ENCODE measurements at places on chromosomes 6 and 20. TPM values are rescaled to one million over a fixed set of nuclear protein-coding genes. Genes with fewer than 3 reads are reported as not detected.

DNA sequence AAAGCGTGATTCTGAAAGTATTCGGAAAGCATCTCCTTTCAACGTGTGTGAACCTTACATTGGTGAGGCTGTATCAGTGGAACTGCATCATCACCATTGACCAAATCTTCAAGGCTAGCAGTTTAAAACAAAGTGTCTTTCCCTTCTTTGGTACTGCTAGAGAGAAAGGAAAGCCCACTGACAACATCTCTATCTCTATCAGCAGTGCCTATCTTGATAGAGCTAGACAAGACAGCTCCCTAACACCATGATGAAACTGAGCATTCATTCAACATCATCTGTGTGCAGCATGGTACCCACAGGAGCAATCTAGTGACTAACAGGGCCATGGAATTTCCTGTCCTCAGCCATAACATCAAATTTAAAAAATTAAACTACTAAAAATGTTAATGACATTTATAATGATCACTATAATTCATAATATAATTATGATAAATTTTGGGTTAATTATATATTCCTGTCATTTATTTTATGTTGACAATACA, 31.5 kb upstream of the EDN1 start:
- H3K4me1 ChIP-seq: no peaks in the 10 kb centered on the region
- H3K27ac ChIP-seq: no peak overlapping the region
- no peaks in the 10 kb centered on the region for H3K27me3 ChIP-seq
- H3K36me3 ChIP-seq: no peaks in the 10 kb centered on the region
- no peak overlapping the region for H3K4me3 ChIP-seq

- no peaks in the 10 kb centered on the region for H3K27me3 ChIP-seq
- DNase-seq: no peak
- peaks cover 5% of the 10 kb centered on the region for H3K36me3 ChIP-seq
- H3K27ac ChIP-seq: no peak overlapping the region
- H3K4me1 ChIP-seq: peaks cover 8% of the 10 kb centered on the region
Observed at GRCh38 chr6:160028487-160029275, 59.8 kb downstream of the IGF2R start.

- no peaks in the 10 kb centered on the region for H3K4me1 ChIP-seq
- H3K27me3 ChIP-seq: no peaks in the 10 kb centered on the region
- peak; percentile 63 for DNase-seq
- H3K27ac ChIP-seq: no peak overlapping the region
Observed at GRCh38 chr20:63941282-63942081, 14.7 kb downstream of the UCKL1 start.

The CD24 gene
- total RNA-seq: 330 TPM

GRCh38 chr6:130366107-130367005, 539 bp downstream of the TMEM200A start:
- H3K4me3 ChIP-seq: peak overlapping the region; percentile 86
- H3K27ac ChIP-seq: no peak overlapping the region
- no peaks in the 10 kb centered on the region for H3K4me1 ChIP-seq

GRCh38 chr20:49868538-49868937, 46.8 kb downstream of the SPATA2 start:
- H3K27me3 ChIP-seq: no peaks in the 10 kb centered on the region
- no peak overlapping the region for H3K27ac ChIP-seq
- no peaks in the 10 kb centered on the region for H3K36me3 ChIP-seq
- peaks cover 19% of the 10 kb centered on the region for H3K4me1 ChIP-seq
- no peak for DNase-seq

The SAMD3 gene
- total RNA-seq: 2.0 TPM

DNA sequence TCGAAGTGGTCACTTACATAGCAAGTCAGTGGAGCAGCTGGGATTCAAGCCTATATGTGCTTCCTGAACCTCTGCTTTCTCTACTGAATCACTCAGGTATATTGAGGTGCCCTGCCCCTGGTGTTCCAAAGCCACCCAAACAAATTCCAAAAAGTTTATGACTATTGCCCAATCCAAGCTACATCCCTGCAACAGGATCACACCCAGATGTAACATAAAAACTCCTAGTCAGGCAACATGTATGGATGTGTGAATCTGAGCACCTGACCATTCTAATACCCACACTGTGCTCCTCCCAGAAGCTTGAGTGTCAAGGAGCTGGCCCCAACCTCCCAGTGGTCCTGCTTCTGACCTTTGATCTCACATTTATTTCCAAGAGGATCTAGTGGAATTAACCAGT, 39.5 kb upstream of the SIRPA start:
- DNase-seq: no peak
- H3K27me3 ChIP-seq: no peaks in the 10 kb centered on the region
- peaks cover 18% of the 10 kb centered on the region for H3K4me1 ChIP-seq
- no peaks in the 10 kb centered on the region for H3K36me3 ChIP-seq
- no peak overlapping the region for H3K4me3 ChIP-seq
- H3K27ac ChIP-seq: no peak overlapping the region

GRCh38 chr6:132199343-132199742, 201.9 kb downstream of the MOXD1 start:
- DNase-seq: no peak
- no peaks in the 10 kb centered on the region for H3K36me3 ChIP-seq

- no peak for DNase-seq
- peaks cover 5% of the 10 kb centered on the region for H3K4me1 ChIP-seq
- no peak overlapping the region for H3K4me3 ChIP-seq
- H3K27ac ChIP-seq: no peak overlapping the region
- H3K27me3 ChIP-seq: no peaks in the 10 kb centered on the region
- peaks cover 6% of the 10 kb centered on the region for H3K36me3 ChIP-seq
Observed at GRCh38 chr6:141464490-141464889, 668.2 kb upstream of the GJE1 start.

GRCh38 chr6:111540681-111541025, 57.6 kb upstream of the REV3L start:
- H3K4me1 ChIP-seq: peaks cover 13% of the 10 kb centered on the region
- no peaks in the 10 kb centered on the region for H3K27me3 ChIP-seq
- DNase-seq: no peak
- H3K4me3 ChIP-seq: no peak overlapping the region
- H3K27ac ChIP-seq: no peak overlapping the region
- no peaks in the 10 kb centered on the region for H3K36me3 ChIP-seq

The LMBRD1 gene
- total RNA-seq: 41.1 TPM

The MAPK13 gene
- 0.13 TPM for total RNA-seq

GRCh38 chr6:4138186-4138585, 2.8 kb upstream of the ECI2 start:
- H3K36me3 ChIP-seq: no peaks in the 10 kb centered on the region
- peaks cover 15% of the 10 kb centered on the region for H3K4me1 ChIP-seq

DNA sequence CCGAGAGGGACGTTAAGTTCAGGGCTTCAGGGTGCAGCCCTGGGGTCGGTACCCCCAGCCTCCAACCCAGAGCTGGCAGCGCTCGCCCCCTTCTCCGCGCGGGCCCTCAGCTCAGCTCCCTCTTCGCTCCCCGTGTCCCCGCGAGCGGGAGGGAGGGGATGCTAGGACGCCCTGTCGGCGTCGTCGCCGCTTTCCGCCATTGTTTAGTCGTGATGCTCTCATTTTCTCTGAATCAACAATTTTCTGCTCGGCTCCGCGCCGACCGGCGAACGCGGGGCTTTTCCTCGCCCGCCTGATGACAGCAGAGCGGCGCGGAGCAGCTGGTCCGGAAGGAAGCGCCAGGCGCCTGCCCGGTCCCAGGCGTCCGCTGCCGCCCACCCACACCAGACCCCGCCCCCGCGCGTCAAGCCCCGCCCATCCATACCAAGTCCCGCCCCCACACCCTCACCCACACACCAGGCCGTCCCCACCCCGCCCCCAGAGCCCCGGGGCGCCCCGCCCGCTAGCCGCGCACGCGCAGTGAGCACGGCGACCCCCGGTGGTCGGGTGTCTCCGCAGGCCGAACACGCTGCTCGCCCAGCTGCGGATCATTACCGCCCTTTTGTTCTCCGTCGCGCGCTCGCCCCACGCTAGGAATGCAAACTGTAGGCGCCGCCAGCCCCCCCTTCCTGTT, 50.1 kb upstream of the SLC32A1 start:
- peaks cover 14% of the 10 kb centered on the region for H3K4me1 ChIP-seq
- peak; percentile 86 for DNase-seq
- H3K27me3 ChIP-seq: peaks cover 81% of the 10 kb centered on the region

GRCh38 chr6:168638468-168639271, 197.7 kb downstream of the SMOC2 start:
- H3K27ac ChIP-seq: no peak overlapping the region
- DNase-seq: no peak
- H3K4me1 ChIP-seq: peaks cover 9% of the 10 kb centered on the region
- no peaks in the 10 kb centered on the region for H3K27me3 ChIP-seq
- no peak overlapping the region for H3K4me3 ChIP-seq

The SLC17A2 gene
- total RNA-seq: not detected

GRCh38 chr6:134502614-134503549, 185.0 kb upstream of the SGK1 start:
- no peaks in the 10 kb centered on the region for H3K4me1 ChIP-seq
- DNase-seq: no peak
- H3K36me3 ChIP-seq: no peaks in the 10 kb centered on the region
- H3K27me3 ChIP-seq: no peaks in the 10 kb centered on the region

DNA sequence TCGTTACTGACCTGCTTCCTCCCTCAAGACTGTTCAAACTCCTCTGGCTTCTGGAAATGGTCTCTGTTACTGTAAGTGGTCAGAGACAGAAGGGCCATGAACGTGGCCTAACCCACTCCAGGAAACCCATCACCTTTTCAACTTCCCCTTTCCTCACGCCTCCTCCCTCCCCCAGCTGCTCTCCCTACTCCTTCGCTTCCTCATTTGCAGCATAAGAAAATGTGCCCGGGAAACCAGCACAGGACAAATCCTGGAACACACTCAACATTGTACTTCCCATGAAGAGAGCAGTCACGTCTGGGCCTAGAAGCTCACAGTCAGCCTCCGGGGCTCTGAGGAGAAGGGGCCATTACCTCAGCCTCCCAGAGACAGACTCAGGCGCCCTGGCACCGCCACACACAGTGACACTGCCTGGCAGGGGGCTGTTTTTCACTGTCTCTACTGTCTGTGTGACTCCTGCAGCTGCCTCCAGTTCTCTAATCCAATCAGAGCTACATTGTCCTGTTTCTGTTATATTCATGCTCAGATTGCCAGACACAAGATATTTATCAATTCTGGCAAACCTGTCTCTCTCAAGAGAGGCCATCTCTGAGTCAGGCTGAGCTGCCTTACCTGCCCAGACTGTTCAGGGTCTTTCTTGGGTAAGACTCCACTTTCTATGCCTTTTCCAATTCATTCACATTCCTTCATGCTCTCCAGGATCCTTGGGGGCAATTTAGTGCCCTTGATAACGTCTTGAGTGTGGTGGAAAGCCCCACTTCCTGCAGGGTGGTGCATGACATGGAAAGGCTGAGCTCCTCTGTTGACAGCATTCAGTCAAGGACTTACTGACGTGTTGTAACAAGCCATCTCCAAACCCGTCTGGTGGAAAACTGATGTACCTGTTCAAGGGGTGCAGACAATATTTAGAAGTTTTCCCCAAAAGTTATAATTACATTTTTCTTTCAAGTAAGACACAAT, 242.2 kb downstream of the HIVEP2 start:
- peak; percentile 17 for DNase-seq
- H3K27me3 ChIP-seq: no peaks in the 10 kb centered on the region
- H3K4me1 ChIP-seq: no peaks in the 10 kb centered on the region
- H3K36me3 ChIP-seq: no peaks in the 10 kb centered on the region
- H3K4me3 ChIP-seq: no peak overlapping the region

DNA sequence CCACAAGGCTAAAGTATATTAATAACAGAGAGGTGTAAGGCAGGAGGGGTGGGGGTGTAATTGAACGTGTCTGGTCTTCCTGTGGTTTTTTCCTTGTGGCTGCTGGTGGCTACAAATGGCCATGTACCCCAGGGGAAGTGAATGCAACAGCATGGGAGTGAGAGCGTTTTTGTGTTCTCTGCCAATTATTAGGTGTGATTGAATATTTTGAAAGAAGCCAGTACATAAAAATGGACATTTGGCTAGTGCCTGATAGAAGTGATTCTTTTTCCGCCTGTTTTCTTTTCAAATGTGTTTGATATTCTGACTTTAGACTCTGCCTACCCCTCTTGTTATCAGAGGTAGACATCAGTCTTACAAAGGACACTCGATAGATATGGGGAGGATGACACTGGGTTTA, 141.3 kb downstream of the PRL start:
- H3K36me3 ChIP-seq: no peaks in the 10 kb centered on the region
- no peaks in the 10 kb centered on the region for H3K27me3 ChIP-seq
- DNase-seq: no peak
- no peak overlapping the region for H3K4me3 ChIP-seq
- H3K4me1 ChIP-seq: no peaks in the 10 kb centered on the region

The SOD2 gene
- 54.9 TPM for total RNA-seq

DNA sequence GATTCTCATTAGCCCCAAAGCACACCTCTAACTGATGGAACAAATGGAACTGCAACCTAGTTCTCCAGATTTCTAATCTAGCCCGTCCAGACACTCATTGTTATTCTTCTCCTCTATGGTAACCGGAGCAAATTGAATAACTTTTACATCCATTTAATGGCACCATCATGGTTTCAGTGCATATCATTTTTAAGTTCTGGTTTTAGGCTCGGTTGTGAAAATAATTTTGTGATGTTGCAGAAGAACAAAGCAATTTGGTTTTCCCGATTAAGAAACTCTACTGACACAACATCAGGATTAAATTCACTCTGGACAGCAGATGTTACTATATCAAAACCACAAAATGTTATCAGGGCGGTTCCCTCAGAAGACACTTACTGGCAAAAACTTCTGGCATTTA, 42.5 kb upstream of the HBS1L start:
- H3K27ac ChIP-seq: no peak overlapping the region
- no peak overlapping the region for H3K4me3 ChIP-seq
- no peaks in the 10 kb centered on the region for H3K36me3 ChIP-seq
- DNase-seq: no peak
- H3K4me1 ChIP-seq: no peaks in the 10 kb centered on the region

DNA sequence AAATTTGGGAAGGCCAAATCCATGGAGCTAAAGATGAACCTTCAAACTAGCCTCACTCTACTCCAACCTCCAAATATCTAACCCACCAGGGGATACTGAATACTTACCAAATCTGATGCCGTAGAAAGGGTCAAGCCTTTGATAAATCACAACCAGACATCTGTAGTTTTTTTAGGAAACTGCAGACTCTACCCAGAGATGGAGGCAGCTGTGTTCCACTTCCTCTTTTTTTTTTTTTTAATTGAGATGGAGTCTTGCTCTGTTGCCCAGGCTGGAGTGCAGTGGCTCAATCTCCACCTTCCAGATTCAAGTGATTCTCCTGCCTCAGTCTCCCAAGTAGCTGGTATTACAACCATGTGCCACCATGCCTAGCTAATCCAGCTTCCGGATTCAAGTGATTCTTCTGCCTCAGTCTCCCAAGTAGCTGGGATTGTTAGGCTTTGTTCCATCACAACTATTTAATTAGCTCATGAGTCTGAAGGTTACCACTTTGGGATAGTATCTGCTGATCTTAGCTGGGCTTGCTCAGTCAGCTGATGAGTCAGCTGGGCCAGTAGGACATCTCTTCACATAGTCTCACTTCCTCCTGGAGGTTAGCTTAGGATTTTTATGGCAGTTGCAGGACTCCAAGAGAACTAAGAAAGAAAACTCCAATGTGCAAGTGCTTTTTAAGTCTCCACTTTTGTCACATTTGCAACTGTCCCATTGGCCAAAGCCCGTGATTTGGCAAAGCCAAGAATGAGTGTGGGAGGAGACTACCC, 13.3 kb downstream of the FRK start:
- H3K27ac ChIP-seq: no peak overlapping the region
- DNase-seq: no peak
- H3K4me3 ChIP-seq: no peak overlapping the region
- no peaks in the 10 kb centered on the region for H3K27me3 ChIP-seq
- H3K36me3 ChIP-seq: no peaks in the 10 kb centered on the region
- H3K4me1 ChIP-seq: no peaks in the 10 kb centered on the region
